ENCODE measurements at places on chromosomes 3 and 15. TPM values are rescaled to one million over a fixed set of nuclear protein-coding genes. Genes with fewer than 3 reads are reported as not detected.

The BCHE gene
- 36.5 TPM for total RNA-seq

The BTLA gene
- not detected for total RNA-seq

The C3orf22 gene
- total RNA-seq = not detected

The PARP16 gene
- total RNA-seq = 1.7 TPM

The GADL1 gene
- total RNA-seq = not detected

The SPATA12 gene
- total RNA-seq = not detected

The ERICH6 gene
- not detected for total RNA-seq

The SEMA3B gene
- total RNA-seq = 0.60 TPM

The TAGLN3 gene
- total RNA-seq = not detected

The GNAT1 gene
- total RNA-seq = not detected

The SPESP1 gene
- total RNA-seq = 0.87 TPM

The MITF gene
- total RNA-seq = 4.4 TPM

Measured in lung microvascular endothelial cell (primary cell).